Stimulated activated CD4-positive, alpha-beta T cell treated with anti-CD3 and anti-CD28 coated beads, Interleukin-15, amount 100 ng/mL, for 48 hours (primary cell): ENCODE measurements at places on chromosomes 16 and 17.

GRCh38 chr17:59752446-59752845 lies 45.0 kb downstream of the VMP1 start:
- DNase-seq: no peak

- no peak for DNase-seq
These were observed 11.6 kb downstream of the EFCAB13 start for GRCh38 chr17:47335101-47335936.

- DNase-seq: no peak
These were observed 604.5 kb downstream of the WWOX start for GRCh38 chr16:78703936-78704335.

DNA sequence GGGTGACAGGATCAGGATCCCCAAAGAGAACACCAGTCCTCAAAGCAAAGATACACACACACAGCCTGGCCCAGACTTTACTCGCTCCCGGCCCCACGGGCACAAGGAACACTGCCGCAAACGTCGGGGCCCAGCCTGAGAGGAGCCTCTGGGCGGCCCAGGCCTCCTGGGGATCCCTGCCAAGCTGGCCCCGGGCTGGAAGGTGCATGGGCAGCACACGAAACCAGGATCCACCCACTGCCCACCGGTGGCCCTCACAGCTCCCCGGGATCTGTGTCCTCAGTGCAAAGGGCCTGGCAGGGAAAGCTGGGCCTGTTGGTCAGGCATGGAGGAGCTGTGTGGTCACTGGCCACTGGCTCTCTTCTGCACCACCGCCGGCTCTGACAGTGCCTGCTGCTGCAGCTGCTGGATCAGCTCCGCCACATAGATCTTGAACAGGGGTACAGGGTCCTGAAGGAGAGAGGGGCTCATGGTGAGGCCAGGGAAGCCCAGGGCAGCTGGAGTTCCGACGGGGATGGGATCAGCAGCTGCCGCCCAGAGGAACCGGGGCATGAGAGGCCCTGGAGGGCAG lies 2.9 kb downstream of the MRPL28 start:
- DNase-seq: no peak

DNA sequence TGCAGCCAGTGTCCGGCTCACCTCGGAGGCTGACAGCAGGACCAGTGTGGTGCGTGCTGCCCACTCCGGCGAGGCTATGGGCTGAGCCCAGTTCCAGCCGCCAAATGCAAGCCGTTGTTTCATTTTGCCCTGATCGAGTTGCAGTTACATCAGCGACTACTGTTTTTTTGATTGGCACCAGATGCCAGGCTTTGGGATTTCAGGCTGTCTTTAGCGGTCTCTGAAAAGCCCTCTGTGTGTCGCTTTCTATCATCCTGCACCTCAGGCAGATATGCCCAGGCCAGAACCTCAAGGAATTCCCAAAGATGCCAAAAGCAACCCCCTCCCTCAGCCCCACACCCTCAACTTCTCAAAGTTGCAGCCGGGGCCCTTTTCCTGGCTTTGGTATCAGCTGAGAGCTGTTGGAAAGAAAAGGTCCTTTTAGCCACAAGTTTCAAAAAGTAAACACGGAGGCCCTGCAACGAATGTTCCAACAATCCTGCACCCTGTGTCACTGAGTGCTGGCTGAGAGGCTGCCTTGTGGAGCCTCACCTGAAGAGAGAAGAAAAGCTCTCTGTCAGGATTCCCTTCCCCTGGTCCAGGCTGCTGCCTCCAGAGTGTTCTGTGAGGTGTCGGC lies 58.9 kb downstream of the WWP2 start:
- DNase-seq: no peak

DNA sequence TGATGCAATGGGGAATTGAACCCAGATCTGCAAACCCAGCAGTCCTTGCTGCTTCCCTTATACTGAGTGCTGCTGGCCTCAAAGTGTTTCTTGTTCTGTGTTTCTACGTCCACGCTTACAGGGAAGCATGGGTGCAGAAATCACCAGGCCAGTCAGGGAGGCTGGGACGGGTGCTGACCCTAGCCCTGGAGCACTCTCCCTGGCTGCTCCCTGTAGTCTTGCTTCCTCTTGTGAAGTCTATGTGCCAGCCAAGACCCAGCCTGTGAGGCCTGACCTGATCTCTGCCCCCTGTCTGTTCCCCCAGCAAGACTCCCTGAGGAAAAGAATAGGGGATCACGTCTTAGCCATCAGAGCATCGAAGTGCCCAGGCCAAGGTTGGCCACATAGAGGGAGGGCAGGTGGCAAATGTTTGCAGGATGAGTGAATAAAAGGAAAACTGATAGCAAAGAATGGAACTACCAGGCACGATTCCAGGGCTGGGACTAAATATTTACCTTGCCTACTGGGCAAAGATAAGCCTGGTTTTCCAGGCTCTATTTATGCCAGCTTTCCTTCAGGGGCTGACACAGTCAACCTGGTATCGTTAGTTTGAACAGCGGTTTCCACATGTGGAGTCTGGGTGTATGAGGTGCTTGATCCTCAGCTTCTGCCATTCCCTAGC lies 41.2 kb upstream of the RHOT1 start:
- DNase-seq: no peak

DNA sequence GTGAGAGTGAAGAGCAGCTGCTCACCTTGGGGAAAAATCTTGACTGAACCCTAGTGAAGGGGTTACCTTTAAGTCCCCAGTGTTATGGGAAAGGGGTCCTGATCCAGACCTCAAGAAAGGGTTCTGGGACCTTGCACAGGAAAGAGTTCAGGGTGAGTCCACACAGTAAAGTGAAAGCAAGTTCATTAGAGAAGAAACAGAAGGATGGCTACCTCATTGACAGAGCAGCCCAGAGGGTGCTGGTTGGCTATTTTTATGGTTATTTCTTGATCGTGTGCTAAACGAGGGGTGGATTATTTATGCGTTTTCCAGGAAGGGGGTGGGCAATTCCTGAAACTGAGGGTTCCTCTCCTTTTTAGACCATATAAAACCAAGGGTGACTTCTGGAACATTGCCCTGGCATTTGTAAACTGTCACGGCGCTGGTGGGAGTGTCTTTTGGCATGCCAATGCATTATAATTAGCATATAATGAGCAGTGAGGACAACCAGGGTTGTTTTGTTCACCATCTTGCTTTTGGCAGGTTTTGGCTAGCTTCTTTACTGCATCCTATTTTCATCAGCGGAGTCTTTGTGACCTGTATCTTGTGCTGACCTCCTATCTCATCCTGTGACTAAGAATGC lies 58.4 kb downstream of the SMPD3 start:
- no peak for DNase-seq

GRCh38 chr17:38588788-38589174 lies 17.0 kb downstream of the SRCIN1 start:
- no peak for DNase-seq

GRCh38 chr17:45451131-45451530 lies 18.5 kb upstream of the ARHGAP27 start:
- no peak for DNase-seq

- DNase-seq: peak; percentile 31
These were observed 28.2 kb upstream of the ADGRG1 start for GRCh38 chr16:57600048-57600835.

- DNase-seq: no peak
These were observed 3.2 kb downstream of the GNPTG start for GRCh38 chr16:1354815-1355540.

GRCh38 chr16:75750528-75750927 lies 24.2 kb upstream of the CPHXL start:
- no peak for DNase-seq

- no peak for DNase-seq
These were observed 5.9 kb downstream of the CHST5 start for GRCh38 chr16:75529959-75530358.

DNA sequence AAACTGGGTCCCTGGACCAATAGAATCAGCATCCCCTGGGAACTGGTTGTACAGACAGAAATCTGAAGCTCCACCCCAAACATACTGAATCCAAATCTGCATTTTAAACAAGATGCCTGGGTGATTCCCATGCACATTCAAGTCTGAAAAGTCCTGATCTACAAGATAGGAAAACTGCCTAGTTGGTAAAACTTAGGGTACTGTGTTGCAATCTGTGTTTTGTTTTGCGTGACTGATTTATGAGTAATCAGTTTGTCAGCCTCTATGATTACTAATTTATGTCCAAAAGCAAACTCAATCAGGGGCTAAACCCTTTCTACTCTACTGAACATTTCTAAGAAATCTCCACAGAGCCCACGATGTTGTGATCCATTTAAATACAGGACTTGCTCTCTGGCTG lies 103.8 kb downstream of the YPEL2 start:
- no peak for DNase-seq

- DNase-seq: no peak
These were observed 33.3 kb upstream of the METTL9 start for GRCh38 chr16:21565861-21566669.

DNA sequence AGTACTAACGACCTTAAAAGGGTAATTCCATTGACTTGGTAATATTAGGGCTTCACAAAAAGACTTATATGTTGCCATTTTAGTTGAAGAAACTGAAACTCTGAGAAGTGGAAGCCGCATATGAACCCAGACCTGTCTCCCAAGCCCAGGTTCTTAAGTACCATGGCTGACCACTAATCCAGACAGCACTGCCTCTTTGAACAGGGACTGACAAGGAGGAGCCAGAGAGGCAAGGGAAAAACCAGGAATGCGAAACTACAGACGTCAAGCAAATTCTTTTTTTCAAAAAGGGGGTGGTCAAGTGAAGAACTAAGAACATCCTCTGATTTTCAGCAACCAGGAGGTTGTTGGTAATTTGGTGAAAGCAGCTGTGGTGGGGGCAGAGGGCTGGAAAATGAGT lies 15.2 kb downstream of the CYB5D1 start:
- no peak for DNase-seq

DNA sequence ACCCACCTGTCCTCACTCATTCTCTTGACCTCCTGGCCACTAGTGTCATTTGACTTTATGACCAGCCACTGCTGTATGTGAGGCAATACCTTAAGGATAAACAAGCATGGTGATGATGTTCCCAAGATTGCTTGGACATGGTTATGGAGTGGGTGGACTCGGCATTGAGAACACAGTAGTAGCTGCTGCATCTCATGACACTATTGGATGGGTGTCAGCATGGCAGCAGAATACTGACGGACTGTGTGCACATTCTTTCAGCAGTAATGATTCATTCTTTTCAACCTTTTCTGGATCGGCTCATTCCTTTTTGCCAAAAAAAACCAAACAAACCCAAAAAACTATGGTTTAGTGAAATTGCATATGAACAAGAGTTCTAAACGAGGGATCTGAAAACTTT lies 13.5 kb downstream of the SPECC1 start:
- DNase-seq: no peak

GRCh38 chr16:11094075-11094856 lies 149.9 kb downstream of the CLEC16A start:
- peak; percentile 77 for DNase-seq

DNA sequence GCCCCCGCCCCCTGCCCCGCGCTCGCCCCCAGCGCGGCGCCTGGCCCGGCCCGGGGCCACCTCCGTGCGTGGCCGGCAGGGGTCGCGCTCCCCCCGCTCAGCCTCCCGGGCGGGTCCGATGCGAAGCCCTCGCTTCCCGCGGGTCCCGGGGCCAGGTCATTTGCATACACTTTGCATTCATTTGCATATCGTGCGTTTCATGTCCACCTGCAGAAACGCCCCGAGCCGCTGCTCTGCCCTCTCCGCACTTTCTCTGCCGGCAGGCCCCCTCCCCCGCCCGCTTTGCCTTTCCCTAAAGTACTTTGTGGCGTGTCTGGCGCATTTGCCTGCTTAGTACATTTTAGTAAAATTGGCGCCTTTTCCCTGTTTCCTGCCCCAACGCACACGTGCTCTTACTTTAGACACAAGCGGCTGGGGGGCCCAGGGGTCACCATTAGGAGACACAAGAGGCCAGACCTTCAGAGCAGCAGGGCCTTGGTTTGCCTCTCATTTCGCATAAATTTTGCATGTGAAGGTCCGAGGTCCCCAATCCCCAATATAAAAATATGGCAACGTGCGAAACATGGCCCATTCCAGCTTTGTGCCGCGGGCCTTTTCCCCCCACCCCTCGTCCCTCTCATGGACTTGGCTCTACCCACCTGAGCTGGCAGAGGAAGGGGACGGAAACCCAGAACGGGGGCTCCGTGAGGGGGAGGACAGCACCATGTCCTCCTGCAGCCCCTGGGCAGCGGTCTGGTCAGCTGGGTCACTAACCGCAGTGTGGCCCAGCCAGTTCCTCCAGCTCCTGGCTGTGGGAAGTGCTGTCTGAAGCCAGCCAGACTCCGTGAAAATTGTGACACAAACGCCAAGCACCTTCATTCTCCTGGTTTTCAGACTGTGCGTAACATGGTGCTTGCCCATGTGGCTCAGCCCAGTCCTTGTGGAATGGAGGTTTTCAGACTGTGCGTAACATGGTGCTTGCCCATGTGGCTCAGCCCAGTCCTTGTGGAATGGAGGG lies 34.8 kb downstream of the CBFA2T3 start:
- DNase-seq: no peak

DNA sequence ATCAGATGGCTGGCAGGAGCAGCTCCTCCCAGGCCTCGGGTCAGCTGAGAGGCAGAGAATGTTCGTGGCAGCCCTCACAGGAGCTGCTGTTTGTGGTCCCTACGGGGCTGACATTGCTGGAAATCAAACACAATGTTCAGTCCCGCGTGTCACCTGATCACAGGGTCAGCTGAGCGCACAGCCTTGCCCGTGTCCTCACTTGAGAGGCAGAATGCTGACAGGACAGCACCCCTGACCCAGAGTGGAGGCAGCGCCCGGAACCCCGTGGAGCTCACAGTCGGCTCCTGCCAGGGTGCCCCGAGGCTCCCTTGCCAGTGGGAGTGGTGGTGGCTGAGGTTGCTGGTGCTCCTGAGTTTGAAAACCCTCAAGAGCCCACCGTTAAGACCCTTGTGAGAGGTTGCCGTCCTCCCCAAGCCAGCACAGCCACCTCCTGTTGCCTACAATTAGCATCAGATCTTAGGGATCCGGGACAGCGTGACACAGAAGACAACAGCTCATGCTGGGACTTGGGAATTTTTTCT lies 3.6 kb upstream of the CHMP6 start:
- DNase-seq: no peak

GRCh38 chr17:1455291-1455796 lies 688 bp downstream of the CRK start:
- no peak for DNase-seq

DNA sequence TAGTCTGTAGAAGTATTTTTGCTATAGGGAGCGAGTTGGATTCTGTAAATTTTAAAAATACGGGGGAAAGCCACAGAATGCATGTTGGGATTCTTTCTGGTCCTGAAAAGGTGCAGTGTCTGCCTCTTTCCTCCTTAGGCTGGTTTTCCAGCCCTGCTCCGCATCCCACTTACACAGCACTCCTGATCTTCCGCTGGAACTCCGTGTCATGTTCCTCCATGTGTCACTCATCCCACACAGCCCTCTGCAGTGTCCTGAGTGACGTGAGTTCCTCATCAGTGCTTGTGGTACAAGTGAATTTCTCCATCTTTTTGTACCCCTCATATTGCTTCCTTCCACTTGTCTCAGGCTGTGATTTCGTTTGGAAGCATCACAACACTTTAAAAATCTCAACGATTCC lies 34.5 kb downstream of the COX10 start:
- DNase-seq: no peak

- DNase-seq: no peak
These were observed 6.1 kb upstream of the CMTM1 start for GRCh38 chr16:66560107-66560506.

- DNase-seq: no peak
These were observed 22.3 kb downstream of the NPTX1 start for GRCh38 chr17:80453998-80454556.

- no peak for DNase-seq
These were observed 66.2 kb upstream of the CACNG3 start for GRCh38 chr16:24189941-24190340.
